ENCODE measurements at places on chromosomes 13 and 19. TPM values are rescaled to one million over a fixed set of nuclear protein-coding genes. Genes with fewer than 3 reads are reported as not detected.

KLK12 gene
- not detected for polyA plus RNA-seq

GRCh38 chr19:41000310-41000737 is 9.2 kb downstream of the CYP2B6 start:
- peaks cover 22% of the 10 kb centered on the region for H3K27me3 ChIP-seq
- H3K4me3 ChIP-seq = no peak overlapping the region
- no peak overlapping the region for H3K27ac ChIP-seq

DNA sequence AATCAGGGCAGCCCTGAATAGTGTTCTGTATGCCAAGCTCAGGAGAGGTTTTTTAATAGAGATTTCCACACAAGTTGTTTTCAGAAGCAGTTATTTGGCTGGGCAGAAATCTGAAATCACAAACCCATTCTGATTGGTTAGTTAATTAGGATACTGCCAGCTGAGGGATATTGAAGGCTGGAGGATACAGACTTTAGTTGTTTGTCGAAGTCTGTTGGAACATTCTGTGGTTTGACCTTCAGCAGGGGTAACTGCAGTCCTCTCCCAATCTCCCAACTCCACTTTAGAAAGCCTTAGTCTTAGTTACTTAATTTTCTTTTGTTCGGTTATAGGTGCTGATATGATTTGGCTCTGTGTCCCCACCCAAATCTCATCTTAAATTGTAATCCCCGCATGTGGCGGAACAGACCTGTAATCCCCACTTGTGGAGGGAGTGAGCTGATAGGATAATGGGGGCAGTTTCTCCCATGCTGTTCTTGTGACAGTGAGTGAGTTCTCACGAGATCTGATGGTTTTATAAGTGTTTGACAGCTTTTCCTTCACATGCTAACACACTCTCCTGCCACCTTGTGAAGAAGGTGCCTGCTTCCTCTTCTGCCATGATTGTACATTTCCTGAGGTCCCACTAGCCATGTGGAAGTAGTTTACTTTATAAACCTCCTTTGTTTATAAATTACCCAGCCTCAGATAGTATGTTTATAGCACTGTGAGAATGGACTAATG is 169.2 kb downstream of the GPC5 start:
- DNase-seq = no peak
- H3K36me3 ChIP-seq = no peaks in the 10 kb centered on the region
- H3K27me3 ChIP-seq = no peaks in the 10 kb centered on the region
- H3K4me3 ChIP-seq = no peak overlapping the region

UPK1A gene
- 0.16 TPM for polyA plus RNA-seq
